ENCODE measurements at places on chromosomes 1 and 21. TPM values are rescaled to one million over a fixed set of nuclear protein-coding genes. Genes with fewer than 3 reads are reported as not detected.

GRCh38 chr1:219039017-219039681 is 134.5 kb upstream of the LYPLAL1 start:
- no peak for DNase-seq

- peak; percentile 30 for DNase-seq
Measured at GRCh38 chr1:38028105-38028591, 15.6 kb downstream of the UTP11 start.

GRCh38 chr1:51070640-51071039 is 31.4 kb upstream of the C1orf185 start:
- DNase-seq, result no peak

- peak; percentile 35 for DNase-seq
Measured at GRCh38 chr1:160550572-160551034, 27.5 kb upstream of the SLAMF6 start.

The HRNR gene
- not detected for total RNA-seq

- DNase-seq, result no peak
Measured at GRCh38 chr1:71039661-71040262, 7.9 kb downstream of the PTGER3 start.

DNA sequence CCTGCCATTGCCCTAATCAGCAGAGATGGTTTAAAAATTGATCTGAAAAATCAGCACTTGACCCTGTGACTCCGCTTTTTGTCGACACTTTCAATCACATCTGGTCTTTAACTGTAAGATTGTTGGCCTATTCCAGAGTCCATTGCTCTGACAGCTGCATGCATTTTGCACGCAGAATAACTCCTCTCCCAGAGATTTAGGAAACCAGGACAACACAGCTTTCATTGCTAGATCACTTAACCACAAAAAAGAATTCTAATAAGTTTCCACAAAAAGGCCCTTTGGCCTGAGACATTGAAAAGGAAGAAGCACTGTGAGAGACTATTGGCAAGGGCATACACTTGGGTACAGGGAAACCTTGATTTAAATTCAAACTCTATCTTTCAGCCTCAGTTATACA is 373.1 kb downstream of the TGFB2 start:
- DNase-seq, result no peak

DNA sequence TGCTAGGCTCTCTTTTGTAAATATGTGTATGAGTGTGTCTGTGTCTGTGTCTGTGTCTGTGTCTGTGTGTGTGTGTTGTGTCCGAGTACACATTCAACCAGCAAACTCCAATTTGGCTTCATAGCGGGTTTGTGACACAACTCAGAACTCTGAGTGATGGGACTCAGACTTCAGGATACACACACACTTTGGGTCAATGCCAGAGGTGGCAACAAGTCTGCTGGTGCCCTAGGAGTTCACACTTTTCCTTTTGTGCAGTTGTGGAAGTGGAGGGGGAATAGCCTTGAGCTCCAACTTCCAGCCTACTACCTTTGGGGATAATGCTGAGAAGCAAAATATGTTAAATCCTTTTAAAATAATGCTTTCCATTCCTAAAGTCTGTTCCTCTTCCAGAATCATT is 16.6 kb upstream of the TBX15 start:
- no peak for DNase-seq

The TAL1 gene
- total RNA-seq, result not detected

The CLCN6 gene
- total RNA-seq, result 15.7 TPM

The RGS4 gene
- not detected for total RNA-seq

- no peak for DNase-seq
Measured at GRCh38 chr1:62349470-62350233, 30.4 kb upstream of the KANK4 start.

The DNAI4 gene
- 4.2 TPM for total RNA-seq

DNA sequence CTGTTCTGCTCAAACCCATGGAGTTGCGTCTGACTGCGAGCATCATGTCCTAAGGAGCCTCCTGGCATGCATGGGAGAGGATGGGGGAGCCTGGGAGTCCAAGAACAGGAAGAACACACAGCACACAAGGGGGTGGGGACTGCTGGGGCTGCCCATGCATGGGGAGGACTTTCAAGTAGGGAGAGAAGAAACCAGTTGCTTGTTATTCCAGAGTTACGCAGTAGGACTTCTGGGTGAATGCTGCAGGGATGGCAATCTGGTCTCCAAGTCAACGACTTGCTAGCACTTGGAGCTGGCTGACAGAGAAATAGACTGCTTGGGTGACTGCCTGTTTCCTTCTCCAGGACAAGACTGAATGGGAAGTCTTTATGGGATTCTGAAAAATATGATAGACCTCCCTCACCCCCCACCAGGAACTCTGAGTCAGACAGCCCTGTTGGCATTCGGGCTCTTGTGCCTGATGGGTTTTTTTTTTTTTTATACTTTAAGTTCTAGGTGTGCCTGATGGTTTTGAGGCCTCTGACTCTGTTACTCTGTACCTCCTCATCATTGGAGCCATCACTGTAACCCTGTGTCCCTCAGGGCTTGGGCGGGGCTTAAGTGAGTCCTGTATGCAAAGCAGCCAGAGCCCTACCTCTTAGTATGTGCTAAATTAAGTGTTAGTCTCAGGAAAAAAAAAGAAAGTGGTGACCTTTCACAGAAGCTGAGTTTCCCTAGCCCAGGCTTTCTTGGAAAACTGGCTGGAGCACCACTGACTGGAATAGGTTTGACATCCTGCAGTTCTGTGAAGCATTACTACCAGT is 30.3 kb downstream of the MAP3K21 start:
- DNase-seq, result no peak

Data from activated CD4-positive, alpha-beta T cell treated with anti-CD3 and anti-CD28 coated beads, Interleukin-2, amount 10 ng/mL, durations not matched to agents 7 days and 5 days (primary cell).